HT1080 (cell line): ENCODE measurements at places on chromosomes 6 and 20. TPM values are rescaled to one million over a fixed set of nuclear protein-coding genes. Genes with fewer than 3 reads are reported as not detected.

Gene BPIFB4
- total RNA-seq = 0.10 TPM in 1 of 2 replicates, not detected in the other

- peak; percentile 92 for DNase-seq
Observed at GRCh38 chr20:50333812-50334211, 143.2 kb downstream of the CEBPB start.

GRCh38 chr6:147528511-147529145 lies 20.1 kb downstream of the SAMD5 start:
- DNase-seq = no peak

Gene CBLN4
- total RNA-seq = not detected in 2 replicates

Gene LRRN4
- 0.13 TPM in 1 of 2 replicates, not detected in the other for total RNA-seq

GRCh38 chr6:13624871-13625288 lies 9.7 kb downstream of the NOL7 start:
- peak; percentile 8 for DNase-seq

- DNase-seq = no peak
Observed at GRCh38 chr20:48965189-48965910, 43.8 kb downstream of the ARFGEF2 start.

GRCh38 chr6:31465718-31466117 lies 32.2 kb upstream of the MICB start:
- DNase-seq = no peak

Gene CNKSR3
- 6.7 and 7.2 TPM in 2 replicates for total RNA-seq

DNA sequence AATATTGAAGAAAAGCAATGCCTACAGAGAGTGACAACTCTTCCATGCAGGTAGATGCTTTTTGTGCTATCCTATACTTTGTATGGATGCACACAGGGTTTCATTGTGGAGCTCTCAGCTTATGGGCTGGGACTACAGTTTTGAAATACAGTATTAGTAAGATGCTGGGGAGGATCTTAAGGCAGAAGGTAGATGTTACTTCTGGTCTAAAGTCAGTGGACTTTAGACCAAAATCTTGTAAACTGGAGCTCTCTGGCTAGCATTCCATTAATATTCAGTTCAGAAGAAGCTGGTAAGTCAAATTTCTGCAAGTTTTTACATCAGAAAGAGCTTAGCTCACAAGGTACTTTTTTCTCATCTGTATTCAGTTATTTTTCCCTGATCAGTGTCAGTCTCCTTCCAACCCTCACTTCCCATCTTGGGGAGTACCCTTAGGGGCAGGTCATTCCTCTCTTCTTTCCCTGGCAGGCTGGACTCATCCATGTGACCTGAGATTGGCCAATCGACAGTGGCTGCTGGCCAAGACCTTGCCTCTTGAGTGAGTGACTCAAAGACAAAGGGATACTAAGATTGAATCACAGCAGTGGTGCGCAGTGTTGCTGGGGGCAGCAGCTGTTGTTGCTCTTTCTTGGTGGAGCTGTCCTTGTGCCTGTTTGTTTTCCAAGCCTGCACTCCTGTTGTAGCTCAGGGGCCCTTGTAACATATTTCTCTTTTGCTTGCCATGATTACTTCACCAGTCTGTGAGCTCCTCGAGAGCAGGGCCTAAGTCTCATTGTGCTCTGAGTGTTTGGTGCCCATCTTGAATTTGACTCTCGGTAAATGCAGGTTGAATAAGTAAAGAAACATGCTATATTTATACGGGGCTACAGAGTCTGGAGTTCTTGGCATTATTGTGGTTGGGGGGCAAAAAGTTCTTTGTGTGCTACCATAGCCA lies 2.8 kb upstream of the PHF20 start:
- peak; percentile 97 for DNase-seq

- DNase-seq = no peak
Observed at GRCh38 chr6:24322924-24323323, 34.9 kb downstream of the DCDC2 start.

Gene MAP7
- 1.7 and 2.1 TPM in 2 replicates for total RNA-seq

DNA sequence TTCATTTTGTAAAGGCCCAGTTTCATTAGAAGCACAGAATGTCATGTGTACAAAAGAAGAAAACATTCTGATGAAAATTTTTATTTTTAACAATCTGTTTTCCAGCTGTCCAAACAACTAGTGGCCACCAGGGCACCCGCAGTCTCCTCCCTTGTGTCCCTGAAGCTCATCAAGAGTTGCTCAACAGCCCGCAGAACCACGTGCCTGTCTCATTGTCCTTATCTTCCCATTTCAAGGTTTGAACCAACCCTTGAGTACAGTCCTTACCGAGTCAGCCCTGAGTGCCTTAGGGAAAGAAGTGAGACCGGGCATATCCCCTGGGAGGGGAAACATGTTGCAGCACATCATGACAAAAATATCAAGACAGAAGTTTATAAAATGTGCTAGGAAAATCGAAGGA lies 15.9 kb upstream of the ZNF133 start:
- DNase-seq = no peak

DNA sequence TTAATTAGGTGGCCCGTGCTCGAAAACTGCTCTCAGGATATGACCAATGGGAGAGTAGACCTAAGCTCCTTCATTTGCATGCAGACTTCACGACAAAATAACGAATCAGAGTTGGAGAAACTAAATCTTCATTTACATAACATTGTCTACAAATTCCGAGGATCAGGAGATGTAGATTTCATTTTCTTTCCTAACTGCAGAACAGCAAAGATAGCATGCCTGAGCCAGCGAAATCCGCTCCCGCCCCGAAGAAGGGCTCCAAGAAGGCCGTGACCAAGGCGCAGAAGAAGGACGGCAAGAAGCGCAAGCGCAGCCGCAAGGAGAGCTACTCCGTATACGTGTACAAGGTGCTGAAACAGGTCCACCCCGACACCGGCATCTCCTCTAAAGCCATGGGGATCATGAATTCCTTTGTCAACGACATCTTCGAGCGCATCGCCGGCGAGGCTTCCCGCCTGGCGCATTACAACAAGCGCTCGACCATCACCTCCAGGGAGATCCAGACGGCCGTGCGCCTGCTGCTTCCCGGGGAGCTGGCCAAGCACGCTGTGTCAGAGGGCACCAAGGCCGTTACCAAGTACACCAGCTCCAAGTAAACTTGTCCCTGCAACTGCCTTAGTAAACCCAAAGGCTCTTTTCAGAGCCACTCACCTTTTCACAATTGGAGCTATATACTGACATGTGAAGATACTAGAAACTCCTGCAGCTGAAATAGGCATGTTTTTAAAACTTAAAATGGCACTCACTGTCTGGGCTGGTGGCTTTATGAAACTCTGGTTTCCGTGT lies 96.5 kb downstream of the HFE start:
- no peak for DNase-seq

GRCh38 chr6:15713325-15713724 lies 50.5 kb upstream of the DTNBP1 start:
- no peak for DNase-seq

Gene ASIP
- total RNA-seq = not detected in 2 replicates

DNA sequence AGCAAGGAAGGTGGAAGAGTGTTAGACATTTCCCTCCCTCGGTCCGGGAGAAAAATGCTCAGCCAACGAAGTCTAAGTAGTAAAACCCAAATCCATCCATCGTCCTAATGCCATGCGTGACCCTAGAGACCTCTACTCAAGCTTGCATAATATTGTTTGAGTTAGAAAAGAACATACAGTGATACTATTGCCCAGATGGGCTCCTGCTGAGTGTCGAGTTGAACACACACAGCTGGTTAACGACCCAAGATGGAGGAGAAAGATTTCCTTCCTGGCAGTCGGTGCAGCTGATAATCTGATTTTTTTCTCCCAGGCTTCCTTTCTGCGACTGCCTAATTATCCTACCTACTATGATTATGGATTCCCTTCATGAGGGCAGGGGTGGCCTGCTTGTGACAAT lies 164.4 kb upstream of the KCNG1 start:
- no peak for DNase-seq

Gene TFAP2A
- 0.60 and 1.8 TPM in 2 replicates for total RNA-seq

Gene FILIP1
- total RNA-seq = 0.30 and 0.85 TPM in 2 replicates

DNA sequence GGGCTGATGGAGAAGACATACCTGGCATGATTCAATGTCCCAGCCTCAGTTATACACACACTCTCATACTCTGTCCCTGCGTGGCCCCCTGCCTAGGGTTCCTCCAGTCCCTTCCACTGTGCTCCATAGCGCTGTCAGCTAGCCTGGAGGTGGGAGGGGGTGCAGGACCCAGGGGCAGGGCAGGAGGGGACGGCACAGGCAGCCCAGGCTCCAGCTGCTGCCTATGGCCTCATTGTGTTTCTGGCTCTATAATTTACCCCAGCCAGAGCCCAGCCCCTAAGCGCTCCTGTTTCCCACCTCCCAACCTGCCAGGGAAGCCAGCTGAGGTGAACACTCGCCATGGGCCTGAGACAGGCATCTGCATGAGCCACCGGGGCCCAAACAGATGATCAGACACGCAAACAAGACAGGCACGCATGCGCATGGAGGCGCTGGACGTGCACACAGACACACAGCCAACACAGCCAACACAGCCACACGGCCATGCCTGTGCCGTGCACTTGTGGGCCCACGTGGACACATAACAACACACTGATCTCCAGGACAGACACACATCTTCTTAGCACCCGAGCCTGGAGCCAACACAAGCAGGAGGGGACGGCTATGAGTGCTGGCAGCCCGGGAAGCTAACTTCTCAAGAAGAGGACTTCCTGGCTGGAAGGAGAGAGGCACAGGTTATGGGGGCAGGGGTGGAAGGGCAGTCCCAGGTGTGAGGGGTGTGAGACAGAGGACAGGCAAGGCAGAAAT lies 124.9 kb downstream of the GRM4 start:
- no peak for DNase-seq

Gene VSX1
- total RNA-seq = not detected in 2 replicates

DNA sequence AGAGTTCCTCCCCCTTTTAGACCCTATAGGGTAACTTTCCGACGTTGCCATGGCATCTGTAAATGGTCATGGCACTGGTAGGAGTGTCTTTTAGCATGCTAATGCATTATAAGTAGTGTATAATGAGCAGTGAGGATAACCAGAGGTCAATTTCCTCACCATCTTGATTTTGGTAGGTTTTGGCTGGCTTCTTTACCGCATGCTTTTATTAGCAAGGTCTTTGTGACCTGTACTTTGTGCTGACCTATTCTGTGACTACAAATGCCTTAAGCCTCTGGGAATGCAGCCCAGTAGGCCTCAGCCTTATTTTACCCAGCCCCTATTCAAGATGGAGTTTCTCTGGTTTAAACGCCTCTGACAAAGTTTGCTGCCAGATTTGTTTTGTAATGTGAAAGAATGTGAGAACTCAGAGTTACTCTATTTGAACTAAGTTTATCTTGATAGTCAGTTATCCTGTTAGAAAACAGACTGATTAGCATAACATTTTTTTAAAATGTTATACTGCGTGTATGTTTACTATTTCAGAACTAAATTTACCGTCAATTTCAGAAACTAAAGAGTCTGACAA lies 111.3 kb upstream of the PRSS16 start:
- DNase-seq = no peak

- DNase-seq = no peak
Observed at GRCh38 chr6:129181001-129181400, 298.1 kb downstream of the LAMA2 start.

- no peak for DNase-seq
Observed at GRCh38 chr6:79305020-79305419, 70.5 kb upstream of the HMGN3 start.

GRCh38 chr6:53746442-53747103 lies 48.2 kb upstream of the LRRC1 start:
- DNase-seq = no peak

- no peak for DNase-seq
Observed at GRCh38 chr20:64254571-64255360, 782 bp upstream of the PCMTD2 start.

- DNase-seq = no peak
Observed at GRCh38 chr6:73719046-73719445, 23.0 kb downstream of the CD109 start.
